Common myeloid progenitor, CD34-positive (primary cell): ENCODE measurements at places on chromosomes 4 and X.

GRCh38 chr4:11496351-11496829 lies 67.7 kb upstream of the HS3ST1 start:
- DNase-seq: no peak

- DNase-seq: no peak
These were observed 8.5 kb downstream of the OGT start for GRCh38 chrX:71541210-71542022.

DNA sequence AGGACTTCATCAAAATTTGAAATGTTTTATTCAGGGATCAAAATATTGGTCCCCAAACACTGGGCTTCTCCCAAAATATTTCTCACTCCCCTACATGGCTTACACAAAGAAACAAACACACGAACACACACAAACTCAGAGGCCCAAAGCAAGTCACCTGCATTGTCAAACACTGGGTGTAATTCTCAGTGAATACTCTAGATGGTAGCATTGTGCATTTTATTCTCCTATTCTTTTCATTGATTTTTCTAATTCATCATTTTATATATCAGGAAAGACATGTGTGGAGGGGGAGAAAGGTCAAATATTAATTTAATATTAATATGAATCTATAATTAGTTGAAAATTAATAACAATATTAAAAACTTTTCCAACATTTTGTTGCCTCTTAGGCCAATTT lies 72.3 kb upstream of the TNMD start:
- peak; percentile 18 for DNase-seq

- DNase-seq: no peak
These were observed 872.1 kb upstream of the PCDH10 start for GRCh38 chr4:132276989-132277388.

DNA sequence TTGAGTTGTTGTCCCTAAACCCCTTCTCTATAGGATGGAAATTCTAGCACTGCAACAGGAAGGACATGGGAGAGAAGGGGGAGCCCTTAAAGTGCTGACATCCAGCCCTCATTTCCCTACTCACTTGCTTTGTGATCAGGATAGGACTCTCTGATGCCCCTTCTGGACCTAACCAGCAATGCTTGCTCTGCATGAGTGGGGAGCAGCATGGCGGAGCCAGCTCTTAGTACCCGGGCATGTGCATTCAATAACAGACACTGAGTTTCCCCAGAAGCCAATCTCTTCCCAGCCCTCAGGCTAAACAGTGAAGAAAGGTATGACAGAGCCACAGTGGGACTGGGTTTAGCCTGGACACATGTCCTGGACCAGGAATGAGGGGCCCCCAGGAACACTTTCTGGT lies 14.0 kb downstream of the SOD3 start:
- no peak for DNase-seq

DNA sequence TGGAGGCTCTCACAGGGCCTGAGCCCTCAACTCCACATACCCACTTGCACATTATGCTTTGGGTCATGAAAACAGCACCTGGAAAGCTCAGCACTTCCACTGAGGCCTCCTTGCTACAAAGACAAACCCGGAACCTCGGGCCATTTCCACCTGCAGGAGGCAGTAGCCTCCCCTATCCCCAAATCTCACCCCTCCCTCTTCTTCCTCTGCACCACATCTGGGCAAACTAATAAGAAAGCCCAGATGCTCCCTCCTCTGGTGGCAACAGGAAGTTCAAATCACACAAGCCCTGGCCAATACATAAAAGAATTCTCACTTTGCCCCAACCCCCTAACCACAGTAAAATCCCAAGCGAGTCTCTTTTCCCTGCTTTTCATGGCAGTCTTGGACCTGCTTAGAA lies 136.4 kb downstream of the MAPK10 start:
- peak; percentile 36 for DNase-seq
